Activated CD4-positive, alpha-beta T cell treated with anti-CD3 and anti-CD28 coated beads for 24 hours (primary cell): ENCODE measurements at places on chromosomes 13 and 19.

DNA sequence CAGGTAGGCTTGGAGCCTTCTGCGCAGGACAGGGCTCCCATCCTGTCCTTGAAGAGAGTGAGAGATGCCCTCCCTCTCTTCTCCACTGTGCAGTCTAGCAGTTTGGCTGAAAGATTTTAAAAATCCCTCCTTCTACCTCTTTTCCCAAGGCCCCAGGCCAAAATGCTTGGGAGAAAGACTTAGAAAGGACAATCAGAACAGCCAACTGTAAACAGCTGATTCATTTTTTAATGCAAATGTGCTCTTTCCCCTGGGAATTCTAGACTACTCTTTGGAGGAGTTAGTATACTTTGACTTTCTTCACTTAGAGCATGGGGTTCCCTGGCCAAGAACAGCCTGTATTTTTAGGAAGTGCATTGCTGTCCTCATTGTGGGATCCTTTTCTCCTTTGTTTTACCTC is 398.9 kb downstream of the GPC6 start:
- DNase-seq: no peak

GRCh38 chr13:95605448-95606125 is 38.9 kb downstream of the DZIP1 start:
- no peak for DNase-seq

DNA sequence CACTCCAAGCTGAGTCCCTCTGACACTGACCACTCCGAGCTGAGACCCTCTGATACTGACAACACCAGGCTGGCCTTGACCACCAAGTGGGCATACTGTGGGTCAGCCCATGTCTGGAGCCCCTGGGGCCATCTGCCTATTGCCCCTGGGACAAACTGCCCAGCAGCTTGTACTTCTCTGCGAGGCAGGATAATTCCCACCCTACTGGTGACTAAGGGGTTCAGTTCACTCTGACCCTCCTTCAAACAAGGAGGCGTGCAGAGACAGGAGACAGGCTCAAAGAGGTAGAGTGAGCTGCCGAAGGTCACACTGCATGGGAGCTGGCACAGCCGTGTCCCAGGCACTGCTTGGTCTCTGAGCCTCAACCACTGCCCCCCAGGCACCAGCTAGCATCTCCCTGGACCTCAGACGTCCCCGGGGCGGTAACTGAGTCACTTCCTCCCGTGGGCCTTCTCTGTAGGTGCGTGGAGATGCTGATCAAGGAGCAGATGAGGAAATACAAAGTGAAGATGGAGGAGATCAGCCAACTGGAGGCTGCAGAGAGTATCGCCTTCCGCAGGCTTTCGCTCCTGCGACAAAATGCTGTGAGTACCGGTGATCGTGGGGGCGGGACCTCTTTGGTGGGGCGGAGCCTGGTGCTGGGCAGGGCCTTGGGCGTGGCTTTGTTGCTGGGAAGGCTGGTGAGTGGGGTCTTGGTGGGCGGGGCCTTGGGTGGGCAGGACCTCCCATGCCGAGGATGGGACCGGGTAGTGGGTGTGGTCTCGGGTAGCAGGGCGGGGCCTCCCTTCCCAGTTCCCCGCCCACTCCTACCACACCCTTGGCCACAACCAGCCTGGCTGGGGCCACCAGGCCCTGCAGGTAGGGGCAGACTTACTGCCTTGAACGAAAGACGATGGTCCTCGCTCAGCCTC is 5.8 kb upstream of the USE1 start:
- DNase-seq: peak; percentile 39

DNA sequence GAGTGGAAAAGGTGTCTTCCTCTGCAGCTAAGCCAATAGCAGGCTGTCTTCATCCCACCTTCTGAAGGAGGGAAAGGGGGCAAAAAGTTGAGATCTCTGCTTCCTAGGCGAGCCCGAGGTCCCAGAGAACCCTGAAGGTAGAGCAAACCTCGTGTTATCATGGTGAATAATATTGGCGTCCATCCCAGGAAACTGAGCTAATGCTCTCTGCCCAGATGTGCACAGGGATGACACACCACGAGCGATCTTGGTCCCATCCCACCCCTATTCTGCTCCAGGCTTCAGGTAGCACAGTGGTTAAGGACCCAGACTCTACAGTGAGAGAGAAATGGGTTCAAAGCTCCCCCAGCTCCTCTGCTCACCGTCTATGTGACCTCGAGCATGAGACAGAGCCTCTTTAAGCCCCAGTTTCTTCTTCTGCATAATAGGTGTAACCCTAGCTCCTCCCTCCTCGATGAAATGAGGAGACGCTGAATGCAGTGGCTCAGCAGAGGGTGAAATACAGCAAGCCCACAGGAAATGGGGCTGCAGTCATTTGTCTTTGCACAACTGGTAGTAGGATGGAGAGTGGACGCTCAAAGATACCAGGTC is 9.9 kb upstream of the CEACAM20 start:
- DNase-seq: no peak

DNA sequence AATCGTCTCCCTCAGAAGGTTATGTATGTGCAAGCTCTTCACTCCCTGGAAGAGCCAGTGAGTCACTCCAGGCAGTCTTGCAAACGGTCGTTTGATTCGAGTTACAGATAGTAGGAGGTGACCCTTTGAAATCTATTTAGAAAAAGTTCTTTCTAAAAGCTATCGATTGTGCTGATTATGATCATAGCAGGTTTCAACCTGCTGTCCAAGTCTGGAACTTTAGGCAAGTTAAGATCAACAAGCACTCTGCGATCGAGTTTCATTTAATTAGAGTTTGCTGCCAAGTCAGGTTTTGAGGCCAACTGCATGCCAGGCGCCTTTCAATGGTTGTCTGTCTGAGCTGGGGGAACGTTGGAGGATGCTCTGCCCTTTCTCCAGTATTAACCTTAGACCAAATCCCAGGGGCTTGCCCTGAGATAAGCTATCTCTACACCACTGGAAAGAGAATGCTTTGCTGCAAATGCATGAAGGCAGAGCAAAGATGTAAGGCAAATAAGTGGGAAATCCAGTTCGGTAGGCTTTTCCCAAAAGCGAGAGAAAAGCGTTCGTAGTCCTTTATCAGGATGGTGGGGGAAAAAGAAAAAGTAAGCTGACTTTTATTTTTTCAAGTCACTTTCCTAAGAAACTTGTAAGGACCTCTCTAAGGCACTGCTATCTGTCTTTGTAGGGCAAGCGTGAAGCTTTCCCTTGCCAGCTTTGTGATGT is 287.5 kb downstream of the ATP8A2 start:
- no peak for DNase-seq
